ENCODE measurements at places on chromosomes 12 and 14.

GRCh38 chr12:29889737-29890136 lies 106.0 kb upstream of the TMTC1 start:
- DNase-seq, result no peak

DNA sequence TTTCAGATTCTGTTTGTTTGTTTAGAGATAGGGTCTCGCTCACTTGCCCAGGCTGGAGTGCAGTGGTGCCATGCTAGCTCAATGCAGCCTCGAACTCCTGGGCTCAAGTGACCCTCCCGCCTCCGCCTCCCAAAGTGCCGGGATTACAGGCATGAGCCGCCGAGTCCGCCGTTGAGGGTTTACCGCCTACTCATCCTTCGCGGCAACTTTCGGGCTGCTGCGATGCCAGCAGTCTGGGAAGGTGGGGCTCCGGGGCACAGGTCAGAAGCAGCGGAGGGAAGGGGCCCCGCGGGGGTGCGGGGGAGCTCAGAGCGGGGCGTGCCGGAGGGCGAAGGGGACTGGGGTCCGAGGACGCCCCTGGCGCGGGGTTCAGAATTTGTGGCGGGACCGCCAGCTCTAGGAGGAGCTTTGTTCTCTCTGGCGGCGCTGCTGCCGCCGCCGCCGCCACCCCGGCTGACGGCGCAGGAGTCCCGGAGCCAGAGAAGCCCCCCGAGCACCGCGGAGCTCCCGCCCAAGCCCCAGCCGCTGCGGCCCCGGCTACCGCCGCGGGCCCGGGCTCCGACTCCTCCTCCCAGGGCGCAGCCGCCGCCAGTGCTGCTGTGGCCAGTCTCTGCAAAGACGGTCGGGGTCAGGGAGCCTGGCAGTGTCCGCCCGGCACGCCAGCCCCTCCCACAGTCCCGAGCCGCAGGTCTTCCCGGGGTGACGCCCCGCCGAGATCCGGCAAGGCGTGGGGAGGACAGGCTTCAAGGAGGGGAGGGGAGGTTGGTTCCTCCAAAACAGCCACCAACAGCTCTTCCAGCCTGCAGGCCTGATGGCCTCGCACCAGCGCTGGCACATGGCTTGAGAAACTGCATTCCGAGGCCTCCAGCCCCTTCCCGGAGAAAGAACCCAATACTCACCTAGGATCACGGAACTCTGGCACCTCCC lies 10.9 kb upstream of the KRT77 start:
- DNase-seq, result no peak

DNA sequence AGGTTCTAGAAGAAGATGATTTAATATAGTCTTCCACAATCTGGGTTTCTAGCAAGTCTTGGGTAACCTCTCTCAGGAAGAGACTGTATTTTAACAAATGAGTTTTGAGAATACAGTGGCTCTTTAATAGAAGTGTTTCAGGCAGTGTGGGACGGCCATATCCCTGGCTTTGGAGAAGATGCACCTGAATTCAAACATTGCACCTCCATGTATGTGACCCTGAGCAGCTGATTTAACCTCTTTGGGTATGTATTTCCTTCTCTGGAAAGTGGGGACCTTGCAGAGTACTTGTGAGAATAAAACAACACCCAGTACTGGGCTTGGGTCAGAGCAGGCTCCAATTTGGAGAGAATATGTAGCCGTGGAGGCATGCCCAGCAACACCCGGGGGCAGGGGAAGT lies 15.8 kb upstream of the VRK1 start:
- DNase-seq, result no peak

- no peak for DNase-seq
These were observed 36.4 kb downstream of the CAND1 start for GRCh38 chr12:67305544-67305943.

GRCh38 chr14:94665121-94665520 lies 52.9 kb downstream of the SERPINA3 start:
- DNase-seq, result no peak

- DNase-seq, result no peak
These were observed 1026.9 kb downstream of the BCL11B start for GRCh38 chr14:98244966-98245569.

- DNase-seq, result no peak
These were observed 435.8 kb downstream of the NRXN3 start for GRCh38 chr14:78605897-78606500.

- DNase-seq, result no peak
These were observed 56.5 kb upstream of the PAWR start for GRCh38 chr12:79747274-79747673.

DNA sequence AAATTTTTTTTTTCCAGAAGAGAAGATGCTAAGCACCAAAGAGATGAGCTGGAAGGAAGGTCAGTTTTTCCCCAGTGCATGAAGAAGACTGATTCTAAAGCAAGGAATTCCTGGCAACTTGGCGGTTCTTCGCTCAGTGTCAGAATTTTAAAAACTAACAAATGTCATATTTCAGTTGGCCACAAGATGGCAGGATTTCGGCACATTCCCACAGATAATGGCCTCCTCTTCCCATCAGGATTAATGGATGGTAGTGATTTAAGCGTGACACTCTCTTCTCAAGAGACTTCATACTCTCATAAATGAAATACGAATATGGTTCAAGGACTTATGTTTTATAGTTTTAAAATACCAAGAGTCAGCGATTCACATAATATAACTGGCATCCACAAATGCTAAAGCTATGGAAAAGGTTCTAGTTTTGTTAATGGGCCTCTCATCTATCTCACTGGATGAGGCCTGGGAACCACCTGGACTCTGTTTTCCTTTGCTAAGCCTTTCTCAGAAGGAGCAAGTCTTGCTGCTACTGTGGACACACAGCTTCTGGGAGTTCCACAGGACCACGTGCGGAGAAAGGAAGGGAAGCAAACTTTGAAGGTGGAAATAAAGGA lies 46.1 kb upstream of the PTPRO start:
- peak; percentile 13 for DNase-seq

DNA sequence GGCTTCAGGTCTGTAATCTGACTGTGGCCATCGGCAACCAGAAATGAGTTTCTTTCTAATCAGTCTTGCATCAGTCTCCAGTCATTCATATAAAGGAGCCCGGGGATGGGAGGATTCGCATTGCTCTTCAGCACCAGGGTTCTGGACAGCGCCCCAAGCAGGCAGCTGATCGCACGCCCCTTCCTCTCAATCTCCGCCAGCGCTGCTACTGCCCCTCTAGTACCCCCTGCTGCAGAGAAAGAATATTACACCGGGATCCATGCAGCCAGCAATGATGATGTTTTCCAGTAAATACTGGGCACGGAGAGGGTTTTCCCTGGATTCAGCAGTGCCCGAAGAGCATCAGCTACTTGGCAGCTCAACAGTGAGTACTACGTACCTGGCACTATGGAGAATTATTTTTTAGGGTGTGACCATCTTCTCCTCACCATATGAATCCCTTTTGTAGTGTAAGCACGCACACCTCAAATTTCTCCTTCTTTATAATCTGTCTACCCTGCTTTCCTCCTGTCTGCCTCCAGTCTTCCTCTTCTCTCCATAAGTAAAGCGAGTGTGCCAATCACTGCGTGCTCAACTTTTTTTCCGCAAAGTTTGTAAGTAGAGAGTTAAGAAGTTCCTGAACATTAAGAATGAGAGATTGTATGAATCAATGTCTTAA lies at the start of gene TPH2:
TPH2 (plus strand) TSS at position 118 of the 658 bp plus-strand sequence; CDS start at position 260, 142 bp downstream.
- peak; percentile 24 for DNase-seq

GRCh38 chr12:83016991-83017390 lies 330.3 kb downstream of the TMTC2 start:
- no peak for DNase-seq

- no peak for DNase-seq
These were observed 8.5 kb downstream of the RACGAP1 start for GRCh38 chr12:50016501-50017475.

GRCh38 chr12:47223848-47224213 lies 144.1 kb upstream of the AMIGO2 start:
- DNase-seq, result no peak

DNA sequence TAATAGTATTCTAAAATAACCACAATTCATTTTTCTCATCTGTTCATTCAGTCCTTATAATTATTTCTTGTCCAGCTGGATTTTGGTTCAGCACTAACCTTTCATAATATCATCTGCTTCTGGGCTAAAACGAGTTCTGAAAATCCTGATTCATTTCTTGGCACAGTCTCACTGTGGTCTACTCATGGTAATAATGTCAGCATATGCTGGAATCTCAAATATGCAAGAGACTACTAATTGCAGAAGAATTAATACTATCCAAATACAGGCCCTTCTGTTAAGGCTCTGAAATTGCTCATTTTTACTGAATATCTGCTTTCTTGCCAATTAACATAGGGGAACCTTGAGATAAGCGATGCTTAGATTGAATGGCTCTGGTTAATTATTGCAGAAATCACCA lies 597.1 kb downstream of the RPL10L start:
- no peak for DNase-seq

GRCh38 chr14:101732118-101732517 lies 29.4 kb upstream of the PPP2R5C start:
- DNase-seq, result no peak

DNA sequence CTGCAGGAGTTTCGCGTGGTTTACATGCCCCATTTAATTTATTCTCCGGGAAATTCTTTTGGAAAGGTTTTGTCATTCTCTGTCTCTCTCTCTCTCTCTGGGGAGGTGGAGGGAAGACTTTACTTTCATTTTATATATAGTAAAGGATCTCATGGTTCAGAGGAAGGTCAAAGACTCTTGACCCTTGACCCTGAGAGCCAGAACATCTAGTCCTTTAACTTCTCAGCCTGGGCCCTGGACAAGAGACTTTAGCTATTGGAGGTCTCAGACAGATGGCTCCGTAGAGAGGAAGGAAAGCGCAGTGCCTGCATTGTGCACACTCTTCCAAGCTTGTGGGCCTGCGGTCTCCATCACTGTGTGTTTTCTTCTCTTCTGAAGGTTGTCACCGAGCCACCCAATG lies 43.7 kb downstream of the CCDC92 start:
- no peak for DNase-seq

DNA sequence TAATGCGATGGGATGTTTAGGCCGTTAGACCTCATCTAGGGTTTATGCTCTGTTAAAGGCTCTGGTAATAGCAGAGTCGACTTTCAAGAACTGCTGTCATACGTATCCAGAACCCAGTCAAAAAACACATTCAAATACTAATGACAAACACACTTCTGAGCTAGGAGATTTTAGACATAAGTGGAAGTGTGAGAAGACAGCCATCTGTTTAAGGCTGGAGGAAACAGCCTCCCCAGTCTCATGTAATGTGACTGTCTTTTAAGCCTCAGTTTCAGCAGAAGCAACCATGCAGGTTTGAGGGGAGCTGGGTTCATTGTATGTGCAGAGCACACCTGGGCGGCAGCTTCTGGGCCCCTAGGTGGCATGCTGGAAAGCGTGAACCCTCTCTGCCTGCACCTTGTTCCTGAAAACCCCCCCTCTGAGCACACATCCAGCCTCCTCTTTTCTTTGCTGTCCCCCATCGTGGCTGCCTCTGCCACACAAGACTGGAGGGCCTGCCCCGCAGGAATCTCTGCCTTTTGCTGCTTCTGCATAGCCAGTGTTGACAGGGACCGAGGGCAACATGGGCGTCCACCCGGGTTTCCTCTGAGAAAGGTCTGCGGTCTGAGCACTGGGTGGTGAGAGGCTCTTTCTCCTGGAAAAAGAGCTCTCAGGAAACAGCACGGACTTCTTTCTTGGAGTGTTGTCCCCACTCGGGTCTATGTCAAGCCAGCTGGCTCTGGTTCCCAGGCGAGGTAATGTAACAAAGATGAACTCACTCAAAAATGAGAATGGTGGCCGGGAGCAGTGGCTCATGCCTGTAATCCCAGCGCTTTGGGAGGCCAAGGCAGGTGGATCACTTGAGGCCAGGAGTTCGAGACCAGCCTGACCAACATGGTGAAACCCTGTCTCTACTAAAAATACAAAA lies 11.6 kb downstream of the WNT5B start:
- no peak for DNase-seq

DNA sequence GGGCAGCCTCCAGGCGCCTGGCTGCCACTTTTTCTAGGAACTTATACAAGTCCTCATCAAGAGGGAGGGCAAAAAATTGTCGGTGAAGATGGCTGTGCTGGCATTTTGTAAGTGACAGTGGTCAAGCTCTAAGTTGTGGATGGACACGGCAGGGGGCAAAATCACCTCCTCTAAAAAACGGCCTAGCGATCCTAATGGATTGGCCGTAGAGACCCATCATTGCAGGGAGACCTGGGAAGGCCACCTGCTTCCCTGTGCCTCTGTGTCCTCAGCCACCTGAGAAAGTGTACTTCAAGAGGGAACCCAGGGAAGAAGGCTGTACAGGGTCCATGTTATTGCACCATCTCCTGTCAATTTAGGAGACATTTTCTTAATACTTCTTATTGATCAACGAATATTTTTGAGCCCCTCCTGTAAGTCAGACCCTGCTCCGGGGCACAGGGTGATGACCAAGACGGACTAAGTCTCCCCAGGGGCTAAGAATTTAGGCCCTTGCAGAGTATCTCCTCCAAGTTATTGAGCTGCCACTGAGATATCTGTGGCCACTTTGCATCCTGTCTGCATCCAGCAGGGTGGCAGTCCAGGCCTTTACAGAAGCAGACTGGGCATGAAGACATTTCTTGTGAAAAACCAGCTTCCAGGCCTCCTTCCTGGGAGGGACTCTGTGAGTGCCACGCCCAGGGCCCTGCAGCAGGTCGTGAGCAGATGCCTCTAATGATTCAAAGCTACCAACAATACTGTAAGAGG lies 40.5 kb downstream of the PSMA6 start:
- DNase-seq, result peak; percentile 40

GRCh38 chr12:69241438-69242092 lies 2.2 kb downstream of the CPSF6 start:
- no peak for DNase-seq

- no peak for DNase-seq
These were observed 3.2 kb downstream of the RNASE1 start for GRCh38 chr14:20799456-20799891.

GRCh38 chr12:31574803-31575575 lies 15.9 kb downstream of the DENND5B start:
- DNase-seq, result no peak

GRCh38 chr12:100716945-100717732 lies 77.4 kb upstream of the ANO4 start:
- no peak for DNase-seq

DNA sequence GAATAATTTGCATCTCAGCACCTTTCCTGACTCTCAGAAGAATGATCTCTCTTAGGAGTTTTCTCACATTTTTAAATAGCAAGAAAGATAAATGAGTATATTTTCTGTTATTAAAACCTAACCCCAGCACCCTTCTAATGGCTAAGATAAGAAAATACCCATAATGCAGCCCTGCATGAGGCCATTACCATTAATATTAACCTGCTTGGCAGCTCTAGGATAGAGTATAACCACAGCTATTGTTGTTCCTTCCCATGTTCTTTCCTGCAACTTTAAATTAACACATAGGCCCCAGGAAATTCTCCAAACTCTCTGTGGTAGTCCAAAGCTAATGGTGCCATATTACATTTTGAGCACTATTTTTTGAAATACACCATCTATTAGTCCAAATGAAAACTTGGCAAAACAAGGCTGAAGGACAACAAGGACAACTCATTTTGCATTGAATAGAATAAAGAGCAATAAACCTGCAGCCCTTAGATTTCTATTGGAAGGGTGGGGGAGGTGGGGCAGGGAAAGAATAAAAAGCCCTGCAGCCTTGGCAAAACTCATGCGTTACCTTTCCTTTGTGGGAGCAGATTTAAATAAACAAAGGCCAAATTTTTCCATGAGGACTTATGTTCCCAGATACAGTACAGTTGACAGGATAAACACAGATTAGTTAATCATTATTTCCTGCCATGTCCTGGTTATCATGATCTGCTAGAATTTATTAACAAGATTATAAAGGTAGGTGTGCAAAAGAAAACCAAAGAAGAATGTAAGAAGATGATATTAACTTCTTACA lies 46.9 kb downstream of the BTG1 start:
- no peak for DNase-seq

- no peak for DNase-seq
These were observed 198.9 kb downstream of the ADGRD1 start for GRCh38 chr12:131152587-131152986.
